Posterior cingulate gyrus (tissue), 11 donors: ENCODE measurements at places on chromosomes 3 and 15.

GRCh38 chr3:100040451-100041225 is 73.7 kb downstream of the FILIP1L start:
- no peak for DNase-seq

- DNase-seq = no peak
These were observed 88.8 kb upstream of the ABI3BP start for GRCh38 chr3:101081999-101082398.

DNA sequence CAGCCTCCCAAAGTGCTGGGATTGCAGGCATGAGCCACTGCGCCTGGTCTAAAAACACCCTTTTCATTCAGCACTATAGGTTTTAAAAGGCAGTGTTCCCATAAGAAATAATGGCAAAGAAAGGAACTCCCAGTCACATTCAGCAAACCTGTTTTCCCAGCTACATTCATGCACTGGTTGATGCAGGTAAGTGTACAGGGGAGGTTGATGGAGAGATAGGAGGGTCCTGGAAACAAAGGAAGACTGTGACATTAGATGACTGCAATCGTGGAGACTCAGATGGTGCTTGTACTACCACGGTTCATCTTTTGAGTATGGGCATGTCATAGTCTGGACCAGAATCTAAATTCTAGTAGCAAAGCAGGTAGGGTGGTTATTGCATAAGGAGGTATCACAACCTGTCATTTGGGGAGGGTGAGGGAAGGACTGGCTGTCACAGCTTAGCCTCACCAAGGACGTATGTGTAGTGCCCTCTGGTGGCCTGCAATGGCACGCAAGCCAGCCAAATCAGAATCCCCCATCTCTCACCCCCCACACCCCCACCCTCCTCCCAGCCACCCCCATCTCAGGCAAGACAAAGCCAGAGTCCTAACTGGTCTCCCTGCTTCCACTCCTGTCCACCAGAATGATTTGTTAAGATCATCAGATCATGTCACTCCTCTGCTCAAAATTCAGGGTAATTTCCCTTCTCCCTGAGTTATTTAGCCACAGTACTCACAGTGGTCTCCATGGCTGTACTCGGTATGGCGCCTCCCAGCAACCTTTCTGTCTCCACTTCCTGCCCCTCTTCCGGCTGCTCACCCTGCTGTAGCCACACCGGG is 28.8 kb upstream of the UBL7 start:
- DNase-seq = peak; percentile 60

DNA sequence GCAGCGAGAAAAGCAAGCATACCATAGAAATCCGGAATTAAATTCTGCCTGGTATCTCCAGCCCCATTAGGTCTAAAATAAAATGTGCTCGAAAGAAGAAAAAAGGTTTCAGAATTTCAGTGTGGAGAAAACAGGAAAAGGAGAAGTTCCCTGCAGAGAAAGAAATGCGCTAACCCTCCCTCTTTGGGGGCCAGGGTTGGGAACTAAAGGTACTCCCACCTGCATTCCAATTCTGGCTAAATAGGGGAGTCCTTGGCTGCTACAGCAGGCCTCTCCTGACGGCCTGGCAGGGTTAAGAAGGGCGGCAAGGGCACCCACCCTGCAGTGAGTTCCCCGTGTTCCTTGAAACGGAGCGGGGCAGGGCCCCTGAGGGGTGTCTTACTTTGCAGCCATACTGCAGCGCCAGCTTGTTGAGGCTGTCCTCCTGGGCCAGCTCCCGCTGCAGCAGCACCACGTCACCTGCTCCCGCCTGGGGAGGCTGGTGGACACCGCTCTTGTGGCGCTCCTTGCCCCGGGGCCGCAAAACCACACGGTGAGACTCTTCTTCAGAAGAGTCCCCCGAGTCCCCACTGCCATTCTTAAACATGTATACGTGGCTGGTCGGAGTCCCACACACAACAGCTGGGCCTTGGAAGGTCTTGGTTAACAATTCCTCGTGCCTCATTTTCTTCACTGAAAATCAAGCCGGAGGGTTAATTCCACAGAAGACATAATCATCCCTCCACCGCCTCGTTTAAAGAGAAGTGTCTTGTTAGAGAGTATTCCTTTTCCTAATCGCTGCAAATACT is 1.7 kb downstream of the LYSMD4 start:
- DNase-seq = no peak
